PC-3 (cell line): ENCODE measurements at places on chromosomes 12 and 14. TPM values are rescaled to one million over a fixed set of nuclear protein-coding genes. Genes with fewer than 3 reads are reported as not detected.

PDE3A gene
- 0.58 and 2.0 TPM in 2 replicates for total RNA-seq

ZNF740 gene
- 12.3 and 12.8 TPM in 2 replicates for total RNA-seq

RNASE1 gene
- total RNA-seq: 0.23 and 0.51 TPM in 2 replicates

HOXC12 gene
- 0.33 and 1.2 TPM in 2 replicates for total RNA-seq

RAB2B gene
- total RNA-seq: 11.7 and 26.8 TPM in 2 replicates

CLEC4D gene
- not detected in 2 replicates for total RNA-seq

ENDOU gene
- total RNA-seq: not detected in 2 replicates
